WTC11 (cell line): ENCODE measurements at places on chromosomes 12 and 14. TPM values are rescaled to one million over a fixed set of nuclear protein-coding genes. Genes with fewer than 3 reads are reported as not detected.
A peak's percentile ranks its signal among the peaks of the same experiment; 100 is the strongest.

- H3K36me3 ChIP-seq: no peaks in the 10 kb centered on the region
- H3K27ac ChIP-seq: no peak overlapping the region
- H3K27me3 ChIP-seq: no peaks in the 10 kb centered on the region
- no peak overlapping the region for H3K4me3 ChIP-seq
- H3K4me1 ChIP-seq: no peaks in the 10 kb centered on the region
- no peak for DNase-seq
Observed at GRCh38 chr12:19390051-19390598, 49.2 kb upstream of the AEBP2 start.

DNA sequence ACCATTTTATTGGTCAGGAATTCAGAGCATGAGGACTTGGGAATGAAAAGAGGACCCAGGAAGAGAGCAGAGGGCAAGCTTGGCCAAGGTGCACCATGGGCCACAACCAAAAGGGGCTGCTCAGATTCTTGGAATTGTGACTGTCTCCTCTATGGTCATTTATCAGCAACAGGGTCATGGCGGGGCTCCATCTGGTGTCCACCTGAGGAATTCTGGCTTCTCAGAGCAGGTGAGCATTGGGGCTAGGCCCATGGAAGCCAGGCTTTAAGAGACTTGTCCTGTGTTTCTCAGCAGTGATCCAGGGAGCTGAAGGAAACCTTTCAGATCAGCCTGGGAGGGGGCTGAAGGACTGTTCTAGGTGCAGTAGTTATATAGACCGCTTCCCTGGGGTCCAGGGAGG, 2.6 kb upstream of the RIN3 start:
- no peaks in the 10 kb centered on the region for H3K36me3 ChIP-seq
- H3K4me1 ChIP-seq: peaks cover 8% of the 10 kb centered on the region
- no peak overlapping the region for H3K27ac ChIP-seq
- H3K27me3 ChIP-seq: peaks cover 33% of the 10 kb centered on the region
- peak; percentile 58 for DNase-seq

- H3K36me3 ChIP-seq: no peaks in the 10 kb centered on the region
- no peak for DNase-seq
- no peaks in the 10 kb centered on the region for H3K4me1 ChIP-seq
- no peak overlapping the region for H3K4me3 ChIP-seq
- H3K27me3 ChIP-seq: no peaks in the 10 kb centered on the region
Observed at GRCh38 chr12:15446807-15447206, 124.5 kb downstream of the PTPRO start.

DNA sequence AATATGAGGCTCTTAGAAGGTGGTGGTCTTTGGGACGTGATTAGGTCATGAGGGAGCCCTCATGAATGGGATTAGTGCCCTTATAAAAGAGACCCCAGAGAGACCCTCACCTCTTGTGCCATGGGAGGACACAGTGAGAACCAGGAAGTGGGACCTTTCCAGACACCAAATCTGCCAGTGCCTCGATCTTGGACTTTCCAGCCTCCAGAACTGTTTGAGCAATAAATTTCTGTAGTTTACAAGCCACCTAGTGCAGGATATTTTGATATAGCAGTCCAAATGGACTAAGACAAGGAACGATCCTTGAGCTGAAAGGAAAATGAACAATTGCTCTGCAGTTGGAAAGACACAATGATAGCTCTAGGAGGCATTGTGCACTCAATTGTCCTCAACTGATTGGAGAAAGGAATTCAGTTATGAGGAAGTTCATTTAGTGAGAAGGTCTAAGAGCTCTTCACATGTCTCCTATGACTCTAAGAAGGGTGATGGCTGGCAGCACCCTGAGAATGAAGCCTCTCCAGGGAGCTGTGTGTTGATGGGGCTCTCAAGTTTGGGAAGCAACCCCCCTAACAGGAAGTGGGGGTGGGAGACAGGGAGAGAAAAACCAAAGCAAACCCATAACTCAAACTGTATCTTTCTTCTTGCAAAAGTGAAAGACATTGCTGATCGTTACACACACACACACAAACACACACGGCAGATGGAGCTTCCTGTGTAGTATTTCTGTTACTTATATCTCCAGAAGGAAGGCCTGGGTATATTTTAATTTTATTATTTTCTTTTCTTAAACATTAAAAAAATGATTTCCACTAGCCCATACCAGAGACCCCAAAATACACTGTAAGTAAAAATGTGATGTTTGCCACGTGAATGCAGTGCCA, 21.0 kb downstream of the CHST11 start:
- H3K4me3 ChIP-seq: no peak overlapping the region
- peaks cover 27% of the 10 kb centered on the region for H3K4me1 ChIP-seq
- H3K27ac ChIP-seq: no peak overlapping the region
- peaks cover 6% of the 10 kb centered on the region; the same call in 1 of the 2 replicates for H3K36me3 ChIP-seq
- DNase-seq: no peak

DNA sequence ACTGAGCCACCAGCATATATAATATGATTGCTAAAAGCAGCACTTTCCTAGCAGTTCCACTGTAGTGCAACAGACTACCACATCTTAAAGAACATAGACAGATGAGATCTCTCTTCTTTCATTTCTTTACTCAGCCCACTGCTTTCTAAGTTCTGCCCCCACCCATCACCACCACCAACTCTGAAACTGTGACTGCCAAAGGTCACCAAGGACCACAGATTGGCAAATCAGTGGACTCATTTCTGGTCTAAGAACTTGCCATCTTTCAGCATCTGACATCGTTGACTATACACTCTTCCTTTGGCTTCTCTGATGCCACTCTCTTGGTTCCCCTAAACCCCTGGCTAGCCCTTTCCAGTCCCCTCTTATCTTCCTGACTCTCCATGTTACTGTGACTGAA, 38.4 kb downstream of the IFNG start:
- H3K27ac ChIP-seq: no peak overlapping the region
- no peak for DNase-seq
- H3K4me1 ChIP-seq: peaks cover 16% of the 10 kb centered on the region
- H3K36me3 ChIP-seq: no peaks in the 10 kb centered on the region

GRCh38 chr12:132986885-132987225, 688 bp downstream of the ZNF26 start:
- DNase-seq: no peak
- peaks cover 44% of the 10 kb centered on the region for H3K36me3 ChIP-seq
- no peaks in the 10 kb centered on the region; the same call in 1 of the 2 replicates for H3K27me3 ChIP-seq

GRCh38 chr12:32253154-32253790, 146.1 kb upstream of the FGD4 start:
- H3K4me3 ChIP-seq: no peak overlapping the region
- no peak overlapping the region for H3K27ac ChIP-seq
- peaks cover 18% of the 10 kb centered on the region for H3K36me3 ChIP-seq
- H3K4me1 ChIP-seq: peaks cover 36% of the 10 kb centered on the region
- H3K27me3 ChIP-seq: no peaks in the 10 kb centered on the region

DNA sequence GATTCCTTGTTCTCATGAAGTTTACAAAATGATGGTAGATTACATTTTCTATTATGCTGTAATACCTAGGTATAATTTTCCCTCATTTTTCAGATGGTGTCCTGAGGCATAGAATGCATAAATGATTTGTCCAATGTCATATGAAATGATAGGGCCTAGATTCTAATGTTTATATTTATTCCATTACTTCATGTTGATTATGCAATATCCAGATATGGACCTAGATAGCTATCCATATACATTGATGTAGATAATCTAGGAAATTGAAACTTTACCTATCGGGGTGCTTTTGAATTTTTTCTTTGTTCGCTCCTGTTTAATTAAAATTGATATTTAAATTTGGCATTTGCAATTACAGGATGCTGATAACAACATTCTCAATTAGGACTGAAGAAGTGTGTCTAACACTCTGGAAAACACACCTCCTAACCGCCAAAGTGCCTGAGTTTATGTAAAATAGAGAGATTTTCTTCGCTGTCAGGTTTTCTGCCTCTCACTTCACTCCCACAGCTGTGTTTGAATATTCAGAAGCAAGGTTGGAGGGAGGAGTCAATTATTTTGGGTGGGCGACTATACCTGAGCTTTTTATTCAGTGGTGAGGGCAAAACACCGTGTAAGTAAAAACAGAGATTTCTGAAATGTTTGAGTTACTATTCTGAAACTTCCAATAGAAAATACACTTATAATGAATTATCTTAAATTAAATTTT, 164.4 kb upstream of the ATP2B1 start:
- no peak overlapping the region for H3K27ac ChIP-seq
- peaks cover 8% of the 10 kb centered on the region for H3K36me3 ChIP-seq
- H3K4me1 ChIP-seq: peaks cover 6% of the 10 kb centered on the region; the same call in 1 of the 2 replicates
- no peak for DNase-seq

- H3K27ac ChIP-seq: no peak overlapping the region
- peaks cover 47% of the 10 kb centered on the region for H3K4me1 ChIP-seq
- H3K36me3 ChIP-seq: no peaks in the 10 kb centered on the region
- DNase-seq: no peak
Observed at GRCh38 chr12:5514545-5514944, 82.6 kb downstream of the NTF3 start.

DNA sequence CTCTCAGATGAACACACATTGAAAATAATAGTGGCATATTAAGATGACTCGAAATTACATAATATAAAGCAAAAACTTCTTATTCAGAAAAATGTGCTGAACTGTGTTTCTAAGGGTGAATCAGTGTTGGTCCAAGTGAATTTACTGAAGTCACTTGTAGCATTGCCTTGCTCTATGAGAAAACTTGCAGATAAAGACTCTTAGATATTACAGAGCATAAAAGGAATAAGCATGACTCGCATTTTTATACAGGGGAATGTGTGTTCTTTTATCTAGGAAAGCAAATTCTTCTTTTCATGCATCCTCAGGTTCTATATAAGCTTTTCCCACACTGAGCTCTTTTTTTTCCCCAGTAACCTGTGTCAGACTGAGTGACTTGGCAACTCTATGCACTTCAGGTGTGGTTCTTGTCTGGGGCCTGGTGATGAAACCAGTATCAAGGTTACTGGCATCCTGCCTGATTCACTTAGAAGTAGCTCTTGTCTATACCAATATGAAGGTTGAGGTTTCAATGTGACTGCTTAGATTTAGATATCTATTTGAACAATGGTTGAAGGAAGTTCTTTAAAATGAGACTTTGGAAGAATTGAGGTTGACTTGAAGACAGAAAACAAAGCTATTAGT, 76.1 kb downstream of the OTOGL start:
- no peaks in the 10 kb centered on the region for H3K27me3 ChIP-seq
- no peak overlapping the region for H3K27ac ChIP-seq
- no peaks in the 10 kb centered on the region for H3K36me3 ChIP-seq
- DNase-seq: no peak
- peaks cover 8% of the 10 kb centered on the region for H3K4me1 ChIP-seq

DNA sequence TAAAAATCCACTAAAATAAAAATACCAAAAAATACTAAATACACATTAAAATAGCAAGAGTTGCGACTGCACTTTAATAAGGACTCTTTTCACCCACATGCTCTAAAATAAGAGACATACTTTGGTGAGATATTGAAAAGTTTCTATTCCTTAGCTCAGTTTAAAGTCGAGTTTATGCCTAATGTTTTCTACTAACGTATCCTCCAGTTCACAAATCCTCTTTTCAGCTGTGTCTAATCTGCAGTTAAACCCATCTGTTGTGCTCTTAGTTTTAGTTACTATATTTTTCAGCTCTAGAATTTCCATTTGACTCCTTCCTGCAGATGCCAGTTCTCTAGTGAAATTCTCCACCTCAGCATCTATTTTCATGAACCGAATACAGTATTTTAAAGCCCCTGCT, 63.8 kb downstream of the CDK17 start:
- H3K4me1 ChIP-seq: peaks cover 4% of the 10 kb centered on the region; the same call in 1 of the 2 replicates
- H3K27ac ChIP-seq: no peak overlapping the region
- peaks cover 13% of the 10 kb centered on the region for H3K36me3 ChIP-seq
- H3K4me3 ChIP-seq: no peak overlapping the region

DNA sequence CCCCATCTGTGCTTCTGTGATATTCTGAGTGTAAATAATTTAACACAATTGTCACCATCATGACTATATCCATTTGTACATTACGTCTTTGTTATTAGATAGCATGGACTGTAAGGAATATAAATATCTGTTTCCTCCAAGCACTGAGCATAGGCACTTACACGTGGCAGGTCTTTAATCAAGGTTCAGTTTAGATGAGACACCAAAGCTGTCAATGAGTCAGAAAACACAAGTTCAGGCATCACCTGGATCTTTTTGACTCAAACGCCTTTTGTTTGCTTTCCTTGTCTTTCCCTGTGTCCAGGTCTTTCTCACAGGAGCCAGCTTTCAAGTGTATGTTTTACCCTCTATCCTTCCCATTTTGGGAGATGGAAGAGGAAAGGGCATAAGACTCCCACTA, 163.2 kb upstream of the CCDC198 start:
- H3K4me3 ChIP-seq: no peak overlapping the region
- H3K27me3 ChIP-seq: no peaks in the 10 kb centered on the region
- H3K4me1 ChIP-seq: no peaks in the 10 kb centered on the region
- H3K36me3 ChIP-seq: no peaks in the 10 kb centered on the region
- DNase-seq: no peak

DNA sequence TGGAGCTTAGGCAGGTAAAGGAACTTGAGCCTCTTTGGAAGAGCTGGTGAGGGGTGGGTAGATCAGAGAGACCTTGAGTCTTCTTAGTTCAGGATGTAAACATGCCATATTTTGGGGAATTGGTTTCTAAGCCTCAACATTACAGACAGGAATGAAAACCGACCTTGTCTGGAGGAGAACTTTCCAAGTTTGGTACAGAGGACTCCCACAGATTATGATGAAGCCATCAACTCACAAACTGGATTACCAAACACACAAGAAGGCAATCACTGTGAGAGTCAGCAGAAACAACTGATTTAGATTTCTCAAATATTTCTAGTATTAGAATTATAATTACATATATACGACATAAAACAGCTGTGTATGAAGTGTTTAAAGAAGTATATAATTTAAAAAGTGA, 22.3 kb upstream of the AMN1 start:
- no peak for DNase-seq
- H3K36me3 ChIP-seq: peaks cover 7% of the 10 kb centered on the region; the same call in 1 of the 2 replicates
- H3K27ac ChIP-seq: no peak overlapping the region
- H3K4me3 ChIP-seq: no peak overlapping the region
- no peaks in the 10 kb centered on the region; the same call in 1 of the 2 replicates for H3K27me3 ChIP-seq

DNA sequence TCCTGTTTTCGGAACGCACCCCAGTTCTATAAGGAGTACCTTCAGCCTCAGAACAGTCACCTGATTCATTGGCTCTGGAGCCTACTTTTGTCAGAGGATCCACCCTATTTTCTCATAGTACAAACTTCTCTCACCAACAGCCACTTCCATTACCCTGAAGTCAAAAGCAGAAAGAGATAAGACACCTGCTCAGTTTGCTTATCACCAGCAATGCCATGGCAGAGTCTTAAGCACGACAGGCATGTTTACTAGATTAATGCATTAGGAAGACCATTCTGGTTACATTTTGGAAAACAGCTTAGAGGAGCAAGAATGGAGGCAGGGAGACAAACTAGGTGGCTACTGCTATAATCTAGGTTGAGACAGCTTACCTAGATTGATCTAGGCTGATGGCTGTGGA, 67.7 kb downstream of the GXYLT1 start:
- no peak for DNase-seq
- no peaks in the 10 kb centered on the region for H3K27me3 ChIP-seq
- no peaks in the 10 kb centered on the region for H3K4me1 ChIP-seq
- peaks cover 12% of the 10 kb centered on the region for H3K36me3 ChIP-seq

SLC38A1 gene
- total RNA-seq: 136 to 179 TPM (median 143 TPM) in 3 replicates

DDN gene
- 0.33 to 0.55 TPM (median 0.50 TPM) in 3 replicates for total RNA-seq

APOLD1 gene
- 0.44 to 1.1 TPM (median 0.62 TPM) in 3 replicates for total RNA-seq

MMP14 gene
- total RNA-seq: 81.6 to 94.4 TPM (median 83.9 TPM) in 3 replicates

ESPL1 gene
- 41.5 to 61.4 TPM (median 48.5 TPM) in 3 replicates for total RNA-seq

NFE2 gene
- total RNA-seq: 2.4 to 3.0 TPM (median 3.0 TPM) in 3 replicates

KIF5A gene
- total RNA-seq: 15.9 to 17.9 TPM (median 16.1 TPM) in 3 replicates

PIP4K2C gene
- total RNA-seq: 25.4 to 26.9 TPM (median 25.8 TPM) in 3 replicates
